ENCODE measurements at places on chromosomes 2 and 18. TPM values are rescaled to one million over a fixed set of nuclear protein-coding genes. Genes with fewer than 3 reads are reported as not detected.

The FOXD4L1 gene
- 0.19 TPM for polyA plus RNA-seq

GRCh38 chr2:61091485-61091884, 25.8 kb downstream of the SANBR start:
- no peak for DNase-seq
- H3K27me3 ChIP-seq, result no peaks in the 10 kb centered on the region
- no peak overlapping the region for H3K27ac ChIP-seq
- no peak overlapping the region for H3K4me3 ChIP-seq

DNA sequence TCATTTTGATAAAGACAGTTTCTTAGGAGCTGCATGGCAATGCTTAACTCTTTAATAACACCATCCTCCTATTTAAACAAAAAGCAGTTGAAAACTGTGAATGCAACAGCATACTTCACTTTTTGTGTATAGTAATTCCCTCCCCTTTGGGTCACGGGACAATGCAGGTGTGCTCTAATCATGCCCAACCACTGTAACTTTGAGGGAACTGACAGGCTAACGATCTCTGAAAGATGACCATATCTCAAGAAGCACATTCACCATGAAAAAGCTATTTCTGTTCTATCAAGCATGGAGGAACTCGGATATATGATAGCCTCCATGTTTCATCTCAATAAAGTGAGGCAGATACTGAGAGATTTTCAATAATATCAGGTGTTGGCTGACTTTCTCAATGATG, 81.1 kb upstream of the CD226 start:
- H3K27ac ChIP-seq, result no peak overlapping the region
- H3K36me3 ChIP-seq, result peaks cover 16% of the 10 kb centered on the region
- H3K27me3 ChIP-seq, result no peaks in the 10 kb centered on the region
- no peak overlapping the region for H3K4me3 ChIP-seq
- no peak for DNase-seq

DNA sequence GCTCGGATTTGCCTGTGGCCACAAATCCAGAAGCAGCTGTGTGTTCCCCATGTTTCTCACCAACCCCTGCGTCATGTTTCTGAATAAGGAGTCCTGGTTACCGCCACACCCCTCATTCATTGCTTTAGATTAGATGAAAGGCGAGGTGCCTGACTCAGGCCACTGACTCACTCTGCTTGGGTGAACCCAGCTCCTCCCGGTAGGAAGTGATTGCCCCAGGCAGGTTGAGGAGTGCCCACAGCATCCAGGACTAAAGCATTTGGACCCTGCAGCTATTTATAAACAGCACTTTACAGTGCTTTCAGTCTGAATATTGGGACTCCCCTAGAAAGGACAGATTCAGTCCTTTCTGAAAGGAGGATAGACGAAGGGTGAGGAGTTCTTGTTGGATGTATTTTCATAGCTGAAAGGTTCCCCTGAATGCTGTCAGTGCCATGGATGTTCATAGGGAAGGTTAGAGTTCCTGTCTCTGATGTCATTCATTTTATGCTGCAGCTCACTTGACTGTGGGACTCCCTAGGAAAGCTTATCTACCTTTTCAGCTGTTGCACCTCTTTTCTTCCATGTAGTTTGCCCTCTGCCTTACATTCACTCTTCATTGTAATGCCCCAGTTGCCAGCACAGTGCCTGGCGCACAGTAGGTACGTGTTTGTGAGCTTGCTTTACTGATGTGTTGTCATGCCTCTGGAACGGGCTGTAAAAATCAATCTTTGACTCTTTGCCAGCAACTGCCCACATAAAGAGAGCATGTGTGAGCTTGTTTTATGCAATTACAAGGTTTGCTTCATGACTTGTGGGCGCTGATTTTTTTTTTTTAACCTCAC, 14.9 kb downstream of the ITGA6 start:
- no peaks in the 10 kb centered on the region for H3K36me3 ChIP-seq
- H3K4me1 ChIP-seq, result peaks cover 77% of the 10 kb centered on the region
- no peak overlapping the region for H3K27ac ChIP-seq
- no peak overlapping the region for H3K4me3 ChIP-seq

GRCh38 chr18:23528580-23529472, 25.5 kb downstream of the RMC1 start:
- H3K4me1 ChIP-seq, result no peaks in the 10 kb centered on the region
- H3K4me3 ChIP-seq, result no peak overlapping the region
- peaks cover 99% of the 10 kb centered on the region for H3K36me3 ChIP-seq
- DNase-seq, result no peak
- H3K27me3 ChIP-seq, result no peaks in the 10 kb centered on the region

DNA sequence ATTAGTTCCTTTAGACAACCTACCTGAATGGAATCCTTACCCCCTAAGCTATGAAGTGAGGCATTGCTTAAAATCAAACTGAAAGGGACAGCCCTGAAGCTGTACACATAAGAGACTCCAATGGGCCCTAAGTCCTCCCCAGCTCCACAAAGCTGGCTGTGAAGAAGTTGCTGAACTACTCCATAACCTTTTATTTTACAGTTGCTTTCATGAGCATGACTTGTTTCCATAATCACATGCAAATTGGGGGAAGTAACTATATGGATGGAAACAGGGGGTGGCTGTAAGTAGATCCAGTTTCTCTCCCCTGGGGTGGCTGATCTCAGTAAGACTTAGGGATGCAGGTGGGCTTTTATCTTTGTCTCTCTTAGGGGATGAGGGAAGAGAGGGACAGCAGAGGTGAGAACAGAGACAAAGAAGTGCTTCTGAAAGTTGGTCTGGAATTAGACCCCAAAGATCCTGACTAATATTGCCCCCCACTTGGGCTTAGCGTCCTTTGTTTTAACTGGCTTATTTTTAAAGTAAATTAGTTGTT, 5.5 kb downstream of the FZD5 start:
- no peak overlapping the region for H3K27ac ChIP-seq
- no peaks in the 10 kb centered on the region for H3K36me3 ChIP-seq
- H3K27me3 ChIP-seq, result peaks cover 15% of the 10 kb centered on the region
- no peak for DNase-seq

All from spleen (tissue), 13 donors.